ENCODE measurements at places on chromosomes 4 and X. TPM values are rescaled to one million over a fixed set of nuclear protein-coding genes. Genes with fewer than 3 reads are reported as not detected.

DNA sequence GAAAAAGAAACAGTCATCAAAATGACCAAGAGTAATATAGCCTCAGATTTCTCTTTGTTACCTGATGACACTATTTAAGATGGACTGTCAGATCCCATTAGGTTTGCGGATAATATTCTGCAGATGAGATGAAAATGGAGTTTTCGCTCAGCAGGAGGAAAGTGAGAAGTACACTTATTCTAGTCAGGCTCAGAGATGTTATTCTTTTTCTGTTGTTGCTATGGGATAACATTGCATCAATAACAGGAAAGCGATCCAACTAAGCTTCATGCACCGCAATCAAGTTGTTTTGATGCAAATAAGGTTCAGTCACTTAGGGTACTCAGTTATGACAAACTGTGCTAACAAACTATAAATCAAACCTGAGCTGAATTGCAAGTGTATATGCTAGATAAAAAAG is 415.0 kb downstream of the CCSER1 start:
- DNase-seq = no peak

DNA sequence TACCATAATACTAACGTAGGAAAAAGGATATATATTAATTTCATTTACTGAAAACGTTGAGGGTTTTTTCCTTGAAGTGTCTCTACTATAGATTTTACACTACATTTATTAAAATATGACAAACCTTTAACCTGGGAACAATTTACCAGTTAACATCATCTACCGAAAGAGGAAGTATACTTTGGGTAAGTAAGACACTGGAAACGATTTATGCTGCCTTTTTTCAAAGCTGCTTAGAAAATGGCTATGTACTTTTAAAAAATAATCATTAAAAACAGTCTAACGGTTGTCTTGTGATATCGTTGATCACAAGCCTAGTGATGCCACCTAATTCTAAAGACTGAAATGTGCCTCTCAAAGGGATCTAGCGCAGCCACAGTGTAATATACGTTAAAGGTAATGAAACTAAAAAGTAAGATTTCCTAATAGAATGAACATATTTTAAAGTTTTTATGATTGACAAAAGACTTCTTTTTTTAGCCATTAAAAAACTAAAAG is 50.4 kb downstream of the STX18 start:
- no peak for DNase-seq

The FANCB gene
- 3.9 TPM for total RNA-seq

DNA sequence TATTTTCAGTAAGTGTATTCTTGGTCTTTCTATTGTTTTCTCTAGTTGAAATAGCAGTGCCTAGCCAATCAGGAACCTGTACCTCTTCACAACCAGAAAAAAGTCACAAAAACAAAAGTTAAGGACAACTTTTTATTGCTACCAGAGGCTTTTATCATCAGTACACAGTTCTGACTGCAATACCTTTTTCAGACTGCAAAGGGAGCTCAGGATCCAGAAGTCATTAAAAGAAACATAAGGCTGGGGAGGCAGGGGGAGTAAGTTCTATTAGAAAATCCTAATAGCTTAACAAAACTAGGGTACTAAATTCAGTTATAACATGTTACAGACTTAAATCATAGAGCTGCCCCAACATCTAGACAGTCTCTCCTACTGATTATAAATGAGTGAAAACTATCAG is 28.8 kb downstream of the CCNI start:
- no peak for DNase-seq

DNA sequence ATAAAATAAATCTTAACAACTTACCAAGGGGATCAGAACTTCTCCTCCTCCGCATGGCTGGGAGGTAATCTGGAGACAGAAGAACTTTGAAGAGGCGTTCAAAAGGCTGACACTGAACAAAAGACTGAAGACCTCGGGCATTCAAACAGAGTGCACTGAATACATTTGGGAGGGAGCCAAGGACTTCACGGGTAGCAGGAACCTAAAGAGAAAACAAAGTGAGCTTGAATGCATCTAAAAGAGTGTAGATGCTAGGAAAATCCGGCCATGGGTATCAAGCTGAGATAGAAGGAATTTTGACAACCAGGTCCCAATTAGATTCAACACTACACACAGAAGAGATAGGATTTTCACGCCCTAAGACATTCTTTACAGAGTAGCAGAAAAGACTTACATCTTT is 69.6 kb downstream of the HUWE1 start:
- DNase-seq = no peak

Measured in activated B cell treated with CpG ODN at 0.5 μM for 24 hours (primary cell).